Bone marrow (tissue), 2 donors: ENCODE measurements at places on chromosomes 2 and 18.
A peak's percentile ranks its signal among the peaks of the same experiment; 100 is the strongest.

DNA sequence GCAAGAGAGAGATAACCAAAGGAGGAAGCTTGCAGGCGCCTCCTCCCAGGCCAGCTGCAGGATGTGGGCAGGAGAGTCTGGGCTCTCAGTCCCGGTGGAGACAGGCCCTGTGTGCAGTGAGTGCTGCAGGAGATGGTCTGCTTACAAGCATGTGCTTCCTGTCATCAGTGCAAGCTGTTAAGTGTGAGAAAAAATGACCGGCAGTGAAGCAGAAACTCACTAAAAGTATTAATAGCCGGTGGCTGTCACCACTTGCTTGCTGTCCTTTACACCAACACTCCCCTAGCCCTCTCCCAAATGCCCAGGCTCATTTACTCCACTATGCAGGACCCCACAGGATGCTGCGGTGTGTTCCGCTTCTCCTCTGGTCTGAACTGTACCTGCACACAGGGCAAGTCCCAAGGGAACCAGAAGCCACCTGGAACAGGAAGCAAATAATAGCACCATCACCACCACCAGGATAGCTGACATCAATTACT is 435.6 kb upstream of the HS6ST1 start:
- peak; percentile 94 for DNase-seq

GRCh38 chr2:186365406-186365805 is 120.7 kb upstream of the ZC3H15 start:
- no peak for DNase-seq

- DNase-seq: no peak
Measured at GRCh38 chr2:165522719-165523118, 53.2 kb downstream of the CSRNP3 start.

- DNase-seq: no peak
Measured at GRCh38 chr2:13558368-13558767, 841.6 kb downstream of the TRIB2 start.

DNA sequence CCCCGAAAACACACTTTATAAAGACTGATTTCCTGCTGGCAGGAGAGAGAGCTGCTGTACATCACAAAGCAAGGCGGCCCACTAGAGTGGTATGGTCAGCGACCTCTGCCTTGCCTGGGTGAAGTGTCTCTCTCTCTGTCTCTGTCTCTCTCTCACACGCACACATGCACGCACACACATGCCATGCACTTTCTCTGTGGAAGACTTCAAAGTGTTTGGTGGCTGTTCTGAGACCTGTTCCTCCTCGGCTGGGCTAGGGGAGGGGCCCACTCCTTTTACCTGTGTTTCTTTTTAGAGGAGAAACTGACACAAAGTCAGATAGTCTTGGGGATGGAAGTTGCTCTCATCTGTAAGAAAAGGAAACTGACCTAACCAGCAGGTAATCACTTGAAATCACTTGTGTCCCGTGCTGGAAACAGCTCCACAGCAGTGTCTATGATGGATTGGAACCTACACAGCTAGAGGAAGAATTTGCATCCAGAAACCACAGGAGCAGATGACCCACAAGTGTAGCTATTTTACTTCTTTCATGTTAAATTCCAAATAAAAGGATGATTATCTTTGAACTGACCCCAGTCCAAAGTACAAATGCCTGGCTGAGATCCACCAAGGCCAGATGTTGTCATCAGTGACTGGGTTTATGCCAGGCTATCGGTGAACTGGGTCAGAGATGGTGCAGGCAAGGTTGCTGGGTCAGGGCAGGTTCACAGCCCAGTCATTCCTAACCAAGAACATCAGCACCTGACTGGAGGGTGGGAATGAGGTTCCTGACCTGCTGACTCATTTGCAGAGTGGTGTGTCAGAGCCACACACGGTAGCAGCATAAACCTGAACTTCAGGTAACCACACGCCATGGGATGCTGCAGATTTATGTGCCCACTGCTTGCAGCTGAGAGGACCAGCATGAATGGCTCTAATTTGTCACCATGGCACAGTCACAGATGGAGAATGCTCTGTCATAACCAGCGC is 63.0 kb downstream of the NPAS2 start:
- no peak for DNase-seq

GRCh38 chr18:27728659-27729058 is 448.3 kb downstream of the CDH2 start:
- DNase-seq: no peak

GRCh38 chr2:68769586-68770270 is 35.1 kb downstream of the ARHGAP25 start:
- DNase-seq: no peak

- DNase-seq: no peak
Measured at GRCh38 chr2:61419570-61419969, 51.3 kb downstream of the USP34 start.

DNA sequence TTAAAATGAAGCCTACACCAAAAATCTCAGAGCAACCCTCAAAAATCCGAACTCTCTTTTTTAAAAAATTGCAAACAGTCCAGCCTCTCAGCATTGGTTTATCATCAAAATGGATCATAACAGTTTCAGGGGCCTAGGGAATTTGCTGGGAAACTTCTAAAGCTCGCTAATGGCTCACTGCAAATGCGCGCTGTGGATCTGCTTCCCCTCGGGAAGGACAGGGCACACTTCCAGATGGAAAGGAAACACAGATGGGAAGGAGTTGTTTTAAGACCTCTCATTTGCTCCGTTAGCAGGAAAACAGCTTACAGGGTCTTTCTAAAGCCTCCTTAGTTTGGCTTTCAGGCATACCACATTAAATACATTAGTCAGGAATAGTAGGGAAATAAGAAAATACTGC is 27.2 kb downstream of the FECH start:
- no peak for DNase-seq

DNA sequence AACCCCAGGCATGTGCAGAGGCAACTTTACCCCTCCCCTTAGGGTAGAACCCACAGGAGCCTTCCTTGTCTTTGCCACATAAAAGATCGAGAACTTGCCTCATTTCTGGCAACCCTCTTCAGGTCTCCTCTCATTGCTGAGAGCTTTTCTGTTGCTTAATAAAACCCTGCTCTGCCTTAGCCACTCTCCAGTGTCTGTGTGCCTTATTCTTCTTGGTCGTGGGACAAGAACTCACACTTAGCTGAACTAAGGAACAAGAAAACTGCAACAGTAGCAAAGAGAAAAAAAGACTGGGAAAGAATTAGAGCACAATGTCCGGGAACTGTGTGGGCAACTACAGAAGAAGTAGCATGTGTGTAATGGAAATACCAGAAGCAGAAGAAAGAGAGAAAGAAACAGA is 56.2 kb upstream of the SMIM21 start:
- DNase-seq: no peak

GRCh38 chr2:195569255-195569654 is 87.8 kb upstream of the SLC39A10 start:
- DNase-seq: no peak

DNA sequence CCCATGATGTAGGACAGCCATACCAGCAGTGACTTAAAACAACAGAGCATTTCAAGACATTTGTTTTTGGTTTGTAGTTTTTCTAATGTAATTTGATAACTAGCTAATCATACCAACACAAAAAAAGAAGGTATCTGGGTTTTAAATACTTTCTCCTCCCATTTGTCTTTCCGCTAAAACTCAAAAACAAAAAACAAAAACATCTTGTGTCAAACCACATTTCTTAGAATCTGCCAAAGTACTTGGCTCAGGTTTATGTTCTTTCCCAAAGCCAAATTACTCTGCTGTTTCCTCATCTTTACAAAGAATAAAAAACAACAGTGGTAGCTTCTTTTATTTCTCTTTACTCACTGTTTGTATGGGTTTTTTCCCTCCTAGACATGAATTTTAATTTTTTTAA is 71.5 kb downstream of the GREB1L start:
- no peak for DNase-seq

DNA sequence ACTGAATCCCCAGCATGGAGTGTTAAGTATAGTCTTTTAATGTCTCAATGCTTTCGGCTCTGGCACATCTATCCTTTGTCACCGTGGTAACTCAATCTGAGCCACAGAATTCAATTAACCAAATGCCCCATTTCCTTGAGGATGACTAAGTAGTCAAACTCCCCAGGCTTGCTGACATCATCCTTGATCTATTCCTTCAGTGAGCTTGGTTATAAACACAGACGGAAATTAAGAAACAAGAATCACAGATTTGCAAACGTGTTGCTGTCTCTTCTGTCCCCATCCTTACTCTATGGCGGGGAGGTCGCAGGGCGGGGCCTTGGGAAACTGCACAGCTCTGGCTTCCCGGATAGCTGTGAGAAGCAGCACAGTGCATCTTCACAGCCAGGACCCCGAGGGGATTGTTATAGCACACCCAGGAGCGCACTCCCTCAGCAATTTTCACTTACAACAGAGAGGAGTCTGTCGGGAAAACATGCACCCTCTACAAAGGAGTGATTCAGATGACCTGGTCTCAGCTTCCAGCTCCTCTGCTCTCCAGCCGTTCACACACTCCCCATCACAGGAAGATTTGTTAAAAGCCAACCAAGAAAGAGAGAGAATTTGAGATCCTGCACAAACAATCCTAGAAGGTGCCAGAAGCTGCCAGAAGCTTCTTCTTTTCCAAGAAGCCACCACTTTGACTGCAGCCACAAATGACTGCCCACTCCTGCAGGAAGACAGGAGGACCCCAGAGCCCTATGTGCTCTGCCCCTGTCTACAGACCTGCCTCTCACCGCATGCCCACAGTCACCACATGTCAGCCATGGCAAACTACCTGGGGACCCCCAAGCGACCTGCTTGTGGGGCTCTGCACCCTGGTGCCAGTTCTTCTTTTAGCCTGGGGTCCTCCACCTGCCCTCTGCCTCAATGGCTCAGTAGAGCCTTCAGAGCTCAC is 44.9 kb upstream of the YWHAQ start:
- no peak for DNase-seq

DNA sequence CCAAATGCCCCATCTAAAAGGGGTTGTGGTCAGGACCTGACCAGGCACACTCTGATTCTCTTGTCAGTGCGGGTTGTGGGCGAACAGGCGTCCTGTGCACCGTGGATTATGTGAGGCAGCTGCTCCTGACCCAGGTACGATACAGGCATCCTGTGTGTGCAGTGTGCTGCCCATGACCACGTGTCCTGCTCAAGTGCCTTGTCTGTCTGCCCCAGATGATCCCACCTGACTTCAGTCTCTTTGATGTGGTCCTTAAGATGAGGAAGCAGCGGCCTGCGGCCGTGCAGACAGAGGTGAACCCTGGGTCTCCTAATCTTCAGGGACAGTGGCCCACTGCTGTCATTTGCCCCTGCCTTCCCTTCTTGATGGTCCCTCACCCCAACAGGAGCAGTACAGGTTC is 14.6 kb downstream of the PTPN18 start:
- no peak for DNase-seq

GRCh38 chr2:3110994-3111666 is 266.5 kb downstream of the EIPR1 start:
- no peak for DNase-seq

DNA sequence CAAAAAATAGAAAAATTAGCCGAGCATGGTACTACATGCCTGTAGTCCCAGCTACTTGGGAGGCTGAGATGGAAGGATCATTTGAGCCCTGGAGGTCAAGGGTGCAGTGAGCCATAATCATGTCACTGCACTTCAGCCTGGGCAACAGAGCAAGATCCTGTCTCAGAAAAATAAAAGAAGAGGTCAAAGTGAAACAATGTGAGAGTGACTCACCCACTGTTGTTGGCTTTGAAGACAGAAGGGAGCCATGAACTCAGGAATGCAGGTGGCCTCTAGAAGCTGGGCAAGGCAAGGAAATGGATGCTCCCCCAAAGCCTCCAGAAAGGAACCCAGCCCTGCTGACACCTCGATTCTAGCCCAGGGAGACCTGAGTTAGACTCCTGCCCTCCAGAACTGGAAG is 3.7 kb upstream of the TMEM214 start:
- no peak for DNase-seq

GRCh38 chr18:61991201-61991600 is 98.4 kb upstream of the RNF152 start:
- DNase-seq: no peak

- DNase-seq: no peak
Measured at GRCh38 chr18:48622911-48623431, 84.1 kb downstream of the CTIF start.

- DNase-seq: no peak
Measured at GRCh38 chr2:19100570-19100969, 257.9 kb downstream of the OSR1 start.

DNA sequence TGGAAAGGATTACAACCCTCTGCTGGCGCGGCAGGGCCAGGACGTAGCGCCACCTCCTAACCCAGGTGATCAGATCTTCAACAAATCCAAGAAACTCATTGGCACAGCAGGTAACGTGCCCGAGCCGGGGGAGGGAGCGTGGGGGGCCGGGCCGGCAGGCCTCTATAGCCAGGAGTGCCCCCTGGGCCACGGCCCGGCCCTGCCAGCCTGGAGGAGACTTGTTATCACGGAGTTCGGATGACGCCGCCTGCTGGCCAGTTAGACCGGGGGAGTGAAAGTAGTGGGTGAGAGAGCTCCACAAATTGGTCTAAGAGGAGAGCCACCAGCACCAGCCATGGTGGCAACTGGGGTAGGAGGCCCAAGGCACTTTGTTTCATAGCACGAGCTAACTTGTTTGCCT is 8.6 kb upstream of the TMEM214 start:
- DNase-seq: no peak

GRCh38 chr2:10778724-10779115 is 33.9 kb downstream of the PDIA6 start:
- DNase-seq: no peak
